Uterus (tissue), 4 donors: ENCODE measurements at places on chromosomes 2 and 18.

- H3K27ac ChIP-seq: no peak overlapping the region
- no peaks in the 10 kb centered on the region for H3K36me3 ChIP-seq
- DNase-seq: no peak
- no peaks in the 10 kb centered on the region for H3K27me3 ChIP-seq
These were observed 64.1 kb downstream of the EMILIN2 start for GRCh38 chr18:2910751-2911425.

DNA sequence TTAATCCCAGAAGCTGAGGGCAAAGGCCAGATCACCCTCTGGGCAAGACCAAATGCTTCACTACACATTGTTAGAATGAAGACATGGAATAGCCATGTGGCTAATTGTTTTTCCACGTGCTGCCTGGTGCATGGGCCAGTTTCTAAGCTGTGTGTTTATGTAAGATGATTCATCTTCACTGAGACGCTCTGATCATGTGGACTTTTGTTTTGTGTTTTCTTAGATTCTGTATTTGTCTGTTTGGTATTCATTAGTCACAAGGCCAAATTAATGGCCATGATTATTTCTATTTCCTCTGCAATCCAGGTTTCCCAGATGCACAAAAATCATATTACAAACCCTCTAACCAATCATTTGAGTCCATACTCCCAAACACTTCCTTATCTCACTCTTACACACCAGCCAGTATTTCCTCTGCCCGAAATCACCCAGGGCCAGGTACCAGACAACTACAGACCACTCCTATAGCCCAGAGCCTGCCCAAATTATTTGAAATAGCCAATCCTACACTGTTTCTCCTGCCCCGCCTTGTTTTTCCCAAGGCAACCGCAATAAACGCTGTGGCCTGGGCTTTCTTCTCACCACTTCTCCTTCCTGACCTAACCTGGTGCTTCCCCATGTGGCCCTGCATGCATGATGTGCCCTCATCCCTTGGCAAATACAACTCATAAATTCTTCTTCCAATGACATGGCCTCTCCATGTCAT is 94.2 kb upstream of the SP3 start:
- no peak for DNase-seq
- peak overlapping the region; percentile 8 for H3K27ac ChIP-seq
- H3K36me3 ChIP-seq: no peaks in the 10 kb centered on the region
- H3K4me1 ChIP-seq: no peaks in the 10 kb centered on the region

GRCh38 chr2:196263181-196263747 is 91.9 kb upstream of the STK17B start:
- no peak overlapping the region for H3K4me3 ChIP-seq
- no peak overlapping the region for H3K27ac ChIP-seq
- no peak for DNase-seq
- H3K27me3 ChIP-seq: no peaks in the 10 kb centered on the region
- no peaks in the 10 kb centered on the region for H3K4me1 ChIP-seq

GRCh38 chr2:157444641-157445040 is 752 bp upstream of the CYTIP start:
- no peak overlapping the region for H3K4me3 ChIP-seq
- H3K27ac ChIP-seq: no peak overlapping the region
- no peaks in the 10 kb centered on the region for H3K4me1 ChIP-seq
- no peaks in the 10 kb centered on the region for H3K27me3 ChIP-seq

DNA sequence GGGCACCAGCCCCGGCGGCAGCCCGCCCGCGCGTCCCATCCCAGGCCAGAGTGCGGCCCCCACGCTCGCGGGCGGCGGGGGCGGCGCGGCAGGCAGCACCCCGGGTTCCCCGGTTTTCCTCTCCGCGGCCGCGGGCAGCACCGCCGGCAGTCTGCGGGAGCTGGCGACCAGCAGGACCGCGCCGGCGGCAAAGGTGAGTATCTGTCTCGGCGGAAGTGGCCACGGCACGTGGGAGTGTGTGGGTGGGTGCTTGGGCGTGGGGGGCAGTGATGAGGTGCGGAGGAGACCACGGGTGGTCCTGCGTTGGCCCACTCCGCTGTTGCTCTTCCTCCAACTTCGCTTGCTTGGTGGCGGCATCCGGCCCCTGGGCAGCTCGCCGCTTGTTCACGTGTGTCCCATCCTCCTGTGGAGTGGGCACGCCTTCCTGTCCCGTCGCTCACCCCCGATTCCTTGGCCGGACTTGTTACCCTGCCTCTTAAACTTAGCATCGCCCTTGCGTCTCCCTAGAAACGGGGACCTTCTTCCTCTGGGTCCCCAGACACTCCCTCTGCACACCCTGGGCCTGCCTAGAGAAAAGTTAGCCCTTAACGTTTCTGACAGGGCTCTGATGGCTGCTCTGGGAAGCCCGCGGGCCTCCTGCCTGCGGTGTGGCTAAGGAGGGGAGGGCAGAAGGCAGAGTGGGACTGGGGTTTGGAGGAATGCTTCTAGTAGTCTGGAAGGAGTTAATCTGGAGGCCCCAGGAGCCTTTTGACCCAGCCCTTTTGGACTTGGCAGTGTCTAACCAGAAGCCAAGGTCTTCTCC is 1.1 kb downstream of the SH3RF3 start:
- H3K27ac ChIP-seq: peak overlapping the region; percentile 69
- no peaks in the 10 kb centered on the region for H3K36me3 ChIP-seq
- H3K4me1 ChIP-seq: no peaks in the 10 kb centered on the region
- H3K27me3 ChIP-seq: no peaks in the 10 kb centered on the region
- peak overlapping the region; percentile 25 for H3K4me3 ChIP-seq

DNA sequence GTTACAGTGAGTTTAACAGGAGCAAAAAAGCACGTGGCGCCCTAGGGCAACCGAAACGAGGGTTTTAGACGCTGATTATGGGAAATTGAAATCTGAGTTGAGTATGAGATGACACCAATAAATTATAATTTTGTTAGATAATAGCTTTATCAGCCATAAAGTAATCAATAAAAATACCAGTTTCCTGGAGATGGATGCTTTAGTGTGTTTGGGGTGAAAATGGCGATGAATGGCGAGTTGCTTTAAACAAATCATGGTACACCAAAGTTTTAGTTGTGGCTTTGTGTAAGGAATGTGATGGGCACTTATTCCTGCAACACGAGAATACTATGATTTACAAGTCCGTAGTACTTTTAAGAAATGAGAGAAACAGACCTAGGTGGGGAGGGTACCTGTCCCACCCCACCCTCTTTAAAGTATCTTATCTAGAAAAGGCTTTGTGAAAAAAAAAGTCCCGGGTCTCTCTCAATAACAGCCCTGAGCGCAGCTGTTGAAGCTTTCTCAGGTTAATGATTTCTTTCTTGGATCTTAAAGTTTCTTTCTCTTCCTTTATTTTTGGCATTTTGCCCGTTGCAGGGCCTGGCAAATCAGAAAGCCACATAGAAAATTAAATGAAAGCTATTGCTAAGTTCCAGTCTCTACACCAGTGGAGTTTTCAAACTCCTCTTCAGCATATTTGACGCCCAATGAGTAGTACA is 1.5 kb upstream of the RRM2 start:
- no peak overlapping the region for H3K27ac ChIP-seq
- peaks cover 19% of the 10 kb centered on the region for H3K4me1 ChIP-seq
- peaks cover 13% of the 10 kb centered on the region for H3K27me3 ChIP-seq
- no peaks in the 10 kb centered on the region for H3K36me3 ChIP-seq
- DNase-seq: no peak

DNA sequence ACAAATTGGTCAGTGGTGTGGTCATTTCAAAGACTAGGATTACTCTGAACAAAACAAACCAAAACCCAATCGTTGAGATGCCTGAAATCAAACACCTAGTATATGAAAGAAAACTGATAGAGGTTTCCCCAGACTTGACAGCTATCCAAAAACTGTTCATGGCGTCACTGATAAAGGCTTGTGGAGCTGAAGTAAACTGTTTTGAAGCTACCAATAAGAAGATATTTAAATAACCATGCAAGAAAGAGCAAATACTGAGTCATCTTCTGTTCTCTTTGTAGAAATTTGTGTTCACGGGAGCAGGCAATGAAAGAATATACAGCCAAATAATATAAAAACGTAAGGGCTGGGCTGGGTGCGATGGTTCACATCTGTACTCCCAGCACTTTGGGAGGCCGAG is 7.5 kb upstream of the COLEC11 start:
- no peak overlapping the region for H3K27ac ChIP-seq
- no peaks in the 10 kb centered on the region for H3K36me3 ChIP-seq
- no peaks in the 10 kb centered on the region for H3K27me3 ChIP-seq
- no peaks in the 10 kb centered on the region for H3K4me1 ChIP-seq
- no peak overlapping the region for H3K4me3 ChIP-seq
- DNase-seq: no peak

DNA sequence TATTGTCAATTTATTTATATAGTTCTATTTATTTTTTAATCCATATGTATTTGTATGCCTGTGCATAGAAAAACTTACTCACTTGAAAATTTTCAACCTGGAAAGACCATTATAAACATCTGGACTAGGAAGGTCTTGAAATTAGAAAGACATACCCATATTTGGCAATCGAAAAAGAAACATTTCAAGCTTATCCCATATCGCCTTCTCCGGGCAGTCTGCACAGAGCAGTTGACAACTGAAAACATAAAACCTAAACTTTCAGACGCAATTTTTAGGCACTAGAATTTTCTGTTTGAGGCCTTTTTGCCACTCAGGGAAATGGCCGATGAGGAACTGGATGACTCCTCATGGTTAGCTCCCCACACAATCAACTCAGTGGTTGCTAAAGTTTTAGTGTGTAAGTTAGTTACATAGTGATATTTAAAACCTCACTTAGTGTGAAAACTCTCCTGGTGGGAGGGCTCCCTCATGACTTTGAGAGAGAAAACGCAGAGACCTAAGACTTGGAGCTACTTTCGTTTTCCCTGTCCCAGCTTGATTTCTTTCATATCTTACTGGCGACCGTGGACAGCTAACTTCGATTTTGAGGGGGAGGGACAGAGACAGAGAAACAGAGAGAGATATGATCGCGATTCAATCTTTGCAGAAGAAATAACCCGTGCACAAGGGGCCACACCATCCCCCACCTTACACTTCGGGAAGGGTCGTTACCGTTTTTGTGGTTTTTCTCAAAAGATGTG is 3.2 kb upstream of the HOXD12 start:
- H3K27me3 ChIP-seq: peaks cover 85% of the 10 kb centered on the region
- H3K4me1 ChIP-seq: peaks cover 28% of the 10 kb centered on the region
- DNase-seq: no peak
- H3K4me3 ChIP-seq: no peak overlapping the region

- H3K36me3 ChIP-seq: no peaks in the 10 kb centered on the region
- H3K27me3 ChIP-seq: no peaks in the 10 kb centered on the region
- no peak overlapping the region for H3K4me3 ChIP-seq
These were observed 387.5 kb downstream of the ADCYAP1 start for GRCh38 chr18:1292167-1292566.

- H3K27ac ChIP-seq: no peak overlapping the region
- DNase-seq: no peak
- no peaks in the 10 kb centered on the region for H3K36me3 ChIP-seq
- H3K4me1 ChIP-seq: no peaks in the 10 kb centered on the region
- H3K27me3 ChIP-seq: no peaks in the 10 kb centered on the region
These were observed 108.9 kb upstream of the DAPL1 start for GRCh38 chr2:158686210-158686691.

- H3K4me1 ChIP-seq: peaks cover 8% of the 10 kb centered on the region
- no peaks in the 10 kb centered on the region for H3K36me3 ChIP-seq
- peak overlapping the region; percentile 28 for H3K27ac ChIP-seq
- no peaks in the 10 kb centered on the region for H3K27me3 ChIP-seq
These were observed 5.8 kb downstream of the PRLH start for GRCh38 chr2:237572021-237572741.

- H3K27me3 ChIP-seq: no peaks in the 10 kb centered on the region
- no peaks in the 10 kb centered on the region for H3K4me1 ChIP-seq
- no peak for DNase-seq
- H3K36me3 ChIP-seq: no peaks in the 10 kb centered on the region
- H3K4me3 ChIP-seq: no peak overlapping the region
- no peak overlapping the region for H3K27ac ChIP-seq
These were observed 19.8 kb downstream of the CMPK2 start for GRCh38 chr2:6845903-6846302.

- no peaks in the 10 kb centered on the region for H3K4me1 ChIP-seq
- no peak for DNase-seq
- H3K27ac ChIP-seq: no peak overlapping the region
These were observed 41.4 kb downstream of the USP14 start for GRCh38 chr18:199768-200167.

GRCh38 chr18:3970929-3971328 is 484.2 kb downstream of the DLGAP1 start:
- H3K4me1 ChIP-seq: no peaks in the 10 kb centered on the region
- H3K27ac ChIP-seq: no peak overlapping the region
- H3K4me3 ChIP-seq: no peak overlapping the region
- no peak for DNase-seq
- H3K27me3 ChIP-seq: no peaks in the 10 kb centered on the region

GRCh38 chr2:222595581-222595980 is 60.3 kb downstream of the FARSB start:
- H3K36me3 ChIP-seq: no peaks in the 10 kb centered on the region
- H3K27me3 ChIP-seq: no peaks in the 10 kb centered on the region
- DNase-seq: no peak
- H3K27ac ChIP-seq: no peak overlapping the region
- H3K4me1 ChIP-seq: no peaks in the 10 kb centered on the region

DNA sequence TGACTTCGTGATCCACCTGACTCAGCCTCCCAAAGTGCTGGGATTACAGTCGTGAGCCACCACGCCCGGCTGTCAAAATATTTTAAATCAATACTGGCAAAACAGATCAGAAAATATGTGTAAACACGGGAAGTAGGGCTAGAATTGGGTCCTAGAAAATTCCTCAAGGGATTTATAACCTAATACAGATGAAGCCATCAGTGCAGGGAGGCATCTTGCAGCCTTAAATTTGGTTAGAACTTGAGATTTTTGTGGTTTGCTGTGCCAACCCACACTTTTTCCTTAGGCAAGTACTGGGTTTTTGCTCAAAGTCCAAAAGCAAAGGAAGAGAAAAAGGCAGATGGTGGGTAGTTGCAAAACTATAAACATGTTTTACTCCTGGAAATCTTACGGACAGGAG is 33.7 kb upstream of the NFE2L2 start:
- DNase-seq: no peak
- no peaks in the 10 kb centered on the region for H3K27me3 ChIP-seq

- no peaks in the 10 kb centered on the region for H3K36me3 ChIP-seq
- no peak overlapping the region for H3K4me3 ChIP-seq
- H3K4me1 ChIP-seq: peaks cover 3% of the 10 kb centered on the region
- no peak overlapping the region for H3K27ac ChIP-seq
These were observed 320.1 kb downstream of the ALK start for GRCh38 chr2:29601321-29601720.
